ENCODE measurements at places on chromosomes 1 and 21. TPM values are rescaled to one million over a fixed set of nuclear protein-coding genes. Genes with fewer than 3 reads are reported as not detected.

DNA sequence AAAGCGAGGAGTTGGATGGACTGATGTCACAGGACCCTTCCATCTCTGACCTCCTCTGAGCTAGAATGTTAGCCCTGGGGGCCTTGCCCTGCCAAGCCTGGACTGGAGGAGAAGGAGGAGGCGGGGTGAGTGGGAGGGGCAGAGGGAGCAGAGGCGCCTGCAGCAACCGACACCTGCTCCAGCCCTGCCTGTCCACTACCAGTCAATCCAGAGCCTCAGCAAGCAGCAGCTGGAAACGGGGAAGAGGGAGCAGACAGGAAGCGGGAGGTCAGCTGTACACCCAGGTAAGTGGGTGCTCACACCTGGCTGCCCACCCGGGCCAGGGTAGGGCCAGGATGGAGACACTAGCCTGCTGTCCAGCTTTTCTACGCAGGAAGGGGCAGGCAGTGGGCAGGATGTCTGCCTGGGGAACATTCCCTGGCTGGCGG, at the start of gene IGFN1:
Gene IGFN1, plus strand, starts transcription at position 201 of the 428 bp plus-strand sequence. CDS start 2,470 bp downstream, outside the sequence.
- no peak for DNase-seq

MCOLN3 gene
- 5.9 TPM for polyA plus RNA-seq

ESPN gene
- 14.3 TPM for polyA plus RNA-seq

HTR6 gene
- polyA plus RNA-seq: not detected
